ENCODE measurements at places on chromosomes 16 and 17.

GRCh38 chr17:57557834-57558681, 187.0 kb downstream of the CCDC182 start:
- DNase-seq: no peak

- no peak for DNase-seq
These were observed 204.2 kb downstream of the NTN1 start for GRCh38 chr17:9225305-9226101.

DNA sequence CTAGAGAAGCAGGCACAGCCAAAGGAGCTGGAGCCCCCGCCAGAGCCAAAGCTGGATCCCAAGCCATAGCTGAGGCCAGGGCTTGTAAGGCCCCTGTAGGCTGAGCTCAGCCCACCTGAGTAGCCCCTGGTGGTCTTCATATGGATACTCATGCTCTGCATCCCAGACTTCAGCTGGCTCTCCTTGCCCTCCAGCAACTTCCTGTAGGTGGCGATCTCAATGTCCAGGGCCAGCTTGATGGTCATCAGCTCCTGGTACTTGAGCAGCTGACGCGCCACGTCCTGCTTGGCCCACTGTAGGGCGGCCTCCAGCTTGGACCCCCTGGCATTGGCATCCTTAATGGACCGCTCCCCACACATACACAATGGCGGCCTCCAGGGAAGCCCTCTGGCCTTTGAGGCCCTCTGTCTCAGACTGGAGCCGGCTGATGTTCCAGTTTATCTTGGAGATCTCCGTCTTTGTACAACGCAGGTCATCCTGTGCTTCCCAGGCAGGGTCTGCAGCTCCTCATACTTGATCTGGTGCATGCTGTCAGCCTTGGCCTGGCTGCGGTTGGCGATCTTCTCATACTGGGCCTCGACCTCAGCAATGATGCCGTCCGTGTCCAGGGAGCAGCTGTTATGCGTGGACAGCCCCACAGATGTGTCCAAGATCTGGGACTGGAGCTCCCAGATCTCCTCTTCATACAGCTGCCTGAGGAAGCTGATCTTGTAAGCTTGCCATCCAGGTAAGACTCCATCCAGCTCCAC, 28.9 kb downstream of the IKZF3 start:
- DNase-seq: no peak

DNA sequence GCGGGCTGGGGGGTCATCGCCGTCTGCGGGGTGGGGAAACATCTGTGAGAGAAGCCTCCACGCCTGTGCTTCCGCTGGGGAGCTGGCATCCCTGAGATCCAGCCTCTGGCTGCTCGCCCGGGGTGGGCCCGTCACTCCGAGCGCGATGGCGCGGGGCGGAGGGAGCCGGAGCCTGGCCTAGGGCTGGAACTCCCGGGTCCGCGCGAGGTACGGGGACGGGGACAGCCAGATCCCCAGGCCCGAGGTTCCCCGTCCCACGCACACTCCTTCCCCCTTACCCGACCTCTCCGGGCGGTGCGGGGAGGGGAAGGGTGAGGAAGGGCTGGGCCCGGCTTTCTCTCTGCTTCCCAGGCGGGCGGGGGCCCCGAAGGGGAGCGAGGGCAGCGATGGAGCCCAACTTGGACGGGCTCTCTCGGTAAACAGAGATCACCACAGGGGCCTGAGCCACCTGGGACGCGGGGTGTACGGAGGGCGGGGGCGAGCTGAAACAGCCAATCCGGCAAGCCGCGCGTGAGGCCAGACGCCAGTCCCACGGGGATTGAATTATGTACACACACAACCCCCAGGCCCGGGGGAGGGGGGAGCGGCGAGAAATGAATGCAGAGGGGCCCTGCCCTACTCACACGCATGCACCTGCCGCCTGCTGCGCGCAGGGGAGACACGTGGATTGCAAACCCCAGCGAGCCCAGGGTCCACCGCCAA, at the start of gene SLC16A11:
SLC16A11 (minus strand) TSS at position 596 of the 702 bp plus-strand sequence; CDS start at position 17, 579 bp downstream.
- peak; percentile 6 for DNase-seq

Data from T-helper 2 cell (primary cell).